ENCODE measurements at places on chromosomes 16 and 17. TPM values are rescaled to one million over a fixed set of nuclear protein-coding genes. Genes with fewer than 3 reads are reported as not detected.
A peak's percentile ranks its signal among the peaks of the same experiment; 100 is the strongest.

DNA sequence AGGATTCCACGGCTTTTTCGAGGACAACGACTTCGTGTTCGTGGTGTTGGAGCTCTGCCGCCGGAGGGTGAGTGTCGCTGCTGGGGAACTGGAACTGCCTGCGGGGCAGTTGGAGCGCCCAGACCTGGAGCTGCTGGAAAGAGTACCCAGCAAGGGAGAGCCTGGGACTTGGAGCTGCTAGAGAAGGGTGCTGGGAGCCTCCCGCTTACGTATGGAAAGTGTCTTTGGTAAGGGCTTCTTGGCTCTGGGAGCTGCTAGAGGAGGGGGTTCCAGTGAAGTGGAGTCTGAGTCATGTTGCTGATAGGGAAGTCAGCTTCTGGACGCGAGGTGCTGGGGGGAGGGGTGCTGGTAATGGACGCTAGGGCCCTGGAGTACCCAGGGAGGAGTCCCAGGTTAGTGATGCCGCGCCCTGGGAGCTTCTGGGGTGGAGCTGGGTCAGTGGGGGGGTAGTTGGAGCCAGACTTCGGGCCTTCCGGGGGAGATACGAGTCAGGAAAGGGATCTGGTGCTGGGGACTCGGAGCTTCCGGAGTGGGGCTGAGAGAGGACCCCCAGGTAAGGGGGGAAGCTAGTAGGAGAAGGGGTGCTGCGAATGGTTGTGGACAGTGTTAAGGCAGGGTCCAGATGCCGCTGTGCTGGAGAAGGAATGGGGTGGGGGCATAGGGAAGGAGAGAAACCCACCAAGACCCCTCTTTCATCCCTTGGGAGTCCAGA, 741 bp downstream of the PLK1 start:
- DNase-seq, result no peak

DNA sequence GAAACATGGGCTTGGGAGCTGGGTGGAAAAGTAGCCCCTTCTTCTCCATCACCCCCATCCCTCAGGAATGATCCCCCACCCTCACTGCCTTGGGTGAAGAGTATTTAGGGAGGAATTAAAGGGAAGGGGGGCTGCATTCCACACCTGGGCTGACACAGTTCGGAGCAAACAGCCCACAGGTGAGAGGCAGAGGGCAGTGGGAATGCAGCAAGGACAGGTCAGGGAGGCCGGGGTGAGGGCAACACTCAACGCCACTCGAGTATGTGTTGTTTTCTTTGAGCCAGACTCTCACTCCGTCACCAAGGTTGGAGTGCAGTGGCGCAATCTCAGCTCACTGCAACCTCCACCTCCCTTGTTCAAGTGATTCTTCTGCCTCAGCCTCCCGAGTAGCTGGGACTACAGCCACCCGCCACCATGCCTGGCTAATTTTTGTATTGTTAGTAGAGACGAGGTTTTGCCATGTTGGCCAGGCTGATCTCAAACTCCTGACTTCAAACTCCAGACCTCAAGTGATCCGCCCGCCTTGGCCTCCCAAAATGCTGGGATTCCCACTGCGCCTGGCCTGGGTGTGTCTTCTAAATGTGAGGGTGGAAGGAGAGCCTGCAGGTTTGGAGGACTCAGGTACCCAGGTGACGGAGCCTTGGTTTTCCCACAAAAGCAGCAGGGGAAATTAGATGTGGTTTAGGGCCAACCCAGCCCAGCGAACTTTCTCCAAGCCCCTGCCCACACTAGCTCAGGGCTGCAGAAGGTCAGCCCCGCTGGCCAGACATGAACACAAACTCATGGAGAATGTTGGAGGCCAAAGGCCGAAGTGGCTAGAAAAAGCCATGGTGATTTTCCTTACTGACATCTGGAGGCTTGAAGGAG, 21.2 kb upstream of the ITGA3 start:
- DNase-seq, result no peak

- no peak for DNase-seq
Measured at GRCh38 chr17:62134397-62134796, 69.3 kb upstream of the MED13 start.

DNA sequence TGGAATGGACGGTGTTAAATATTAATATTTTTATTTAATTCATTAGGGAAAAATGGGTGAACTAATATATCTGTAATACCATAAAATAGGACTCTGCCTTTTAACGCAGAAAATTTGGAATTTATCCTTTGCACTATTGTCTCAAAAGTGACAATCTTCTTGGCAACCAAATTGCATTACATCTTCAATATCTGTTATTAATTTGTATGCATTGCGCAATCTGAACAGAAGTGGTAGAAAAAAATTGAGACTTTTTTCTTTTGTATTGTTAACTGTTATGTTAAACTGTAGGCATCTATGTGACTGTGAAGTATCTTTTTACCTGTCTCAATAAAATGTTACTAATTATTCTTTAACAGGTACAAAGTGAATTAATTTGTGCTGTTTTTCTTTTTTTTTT, 55.6 kb downstream of the PPM1E start:
- DNase-seq, result no peak

DNA sequence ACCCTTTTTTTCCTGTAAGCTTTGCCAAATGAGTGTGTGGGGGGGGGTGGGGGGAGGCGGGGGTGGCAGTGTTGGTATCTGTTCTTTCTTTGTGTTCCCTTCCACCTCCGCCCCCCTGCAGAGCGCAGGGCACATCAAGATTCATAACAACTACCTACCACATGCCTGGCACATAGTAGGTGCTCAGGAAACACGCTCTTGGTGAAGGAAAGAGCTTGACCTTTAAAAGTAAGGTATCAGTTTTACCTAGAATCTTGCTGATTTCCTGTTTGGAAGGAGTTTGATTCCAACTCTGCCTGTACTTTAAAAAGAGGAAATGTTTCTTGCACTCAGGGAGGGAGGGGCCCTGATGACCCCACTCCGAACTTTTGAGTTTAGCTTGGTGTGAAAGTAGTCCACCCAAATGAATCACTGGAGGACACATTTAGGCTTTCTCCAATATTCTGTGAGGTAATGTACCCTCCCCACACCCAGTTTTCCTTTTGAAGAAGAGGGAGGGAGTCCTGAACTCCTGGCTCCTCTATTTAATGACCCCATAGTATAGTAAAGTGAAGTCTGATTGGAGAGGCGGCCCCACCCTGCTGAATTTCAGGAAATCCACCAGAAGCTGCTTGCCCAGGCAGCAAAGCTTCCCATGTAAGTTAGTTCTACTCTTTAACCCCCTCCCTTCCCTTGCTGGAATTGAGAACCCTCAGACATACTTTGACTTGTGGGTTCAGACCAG, 560 bp upstream of the FAM20A start:
- no peak for DNase-seq

- DNase-seq, result no peak
Measured at GRCh38 chr16:30786115-30786935, 680 bp downstream of the ZNF629 start.

GRCh38 chr16:72124761-72125634, 31.4 kb downstream of the DHX38 start:
- DNase-seq, result peak; percentile 30

DNA sequence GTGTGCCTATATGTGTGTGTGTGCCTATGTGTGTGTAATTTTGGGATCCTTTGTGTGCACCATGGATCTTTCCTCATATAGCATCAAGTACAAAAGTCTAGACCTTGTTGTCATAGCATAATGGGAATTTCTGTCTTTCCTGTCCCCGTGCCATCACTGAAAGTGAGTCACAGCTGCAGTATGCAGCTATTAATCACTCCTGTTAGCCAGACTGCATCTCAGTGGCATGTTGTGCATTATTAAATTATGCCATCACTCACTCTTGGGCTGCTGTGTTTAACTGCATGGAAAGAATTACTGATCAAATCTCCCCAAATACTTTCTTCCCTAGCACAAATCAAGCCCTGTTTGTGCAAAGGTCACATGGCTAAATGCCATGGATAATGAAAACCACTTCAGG, 92.4 kb downstream of the CBLN1 start:
- DNase-seq, result no peak

Gene ABCC3
- total RNA-seq, result 1.6 TPM

Gene TMIGD1
- total RNA-seq, result not detected

Gene DPEP2NB
- not detected for total RNA-seq

Gene CHD9NB
- total RNA-seq, result 0.38 TPM

Gene CD300H
- total RNA-seq, result 18.3 TPM

Gene RFWD3
- 46.6 TPM for total RNA-seq
